ENCODE measurements at places on chromosomes 7 and 10.

DNA sequence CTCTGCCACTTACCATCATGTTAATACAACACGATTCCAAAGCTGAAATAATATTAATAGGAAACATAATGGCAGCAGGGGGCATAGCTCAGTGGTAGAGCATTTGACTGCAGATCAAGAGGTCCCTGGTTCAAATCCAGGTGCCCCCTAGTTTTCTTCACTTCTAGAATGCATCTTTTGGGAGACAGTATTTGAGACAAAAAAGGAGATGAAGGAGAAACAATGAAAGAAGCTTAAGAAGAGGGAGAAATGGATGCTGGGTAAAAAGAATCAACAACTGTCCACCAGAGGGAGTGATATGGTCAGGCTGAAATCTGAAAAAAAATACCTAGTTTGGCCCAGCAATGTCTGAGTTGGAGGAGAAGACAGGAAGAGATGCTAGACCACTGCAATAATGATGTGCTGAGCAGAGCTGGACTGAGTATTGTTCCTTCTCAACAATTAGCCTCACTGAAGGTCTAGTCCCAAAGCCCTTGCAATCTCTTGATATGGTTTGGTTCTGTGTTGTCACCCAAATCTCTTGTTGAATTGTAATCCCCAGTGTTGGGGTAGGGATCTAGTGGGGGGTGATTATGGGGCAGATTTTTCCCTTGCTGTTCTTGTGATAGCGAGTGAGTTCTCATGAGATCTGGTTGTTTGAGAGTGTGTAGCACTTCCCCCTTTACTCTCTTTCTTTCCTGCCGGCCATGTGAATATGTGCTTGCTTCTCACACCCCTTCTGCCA, 48.3 kb downstream of the ZNF783 start:
- DNase-seq: no peak

- peak; percentile 25 for DNase-seq
Observed at GRCh38 chr7:3722396-3722922, 421.4 kb downstream of the SDK1 start.

GRCh38 chr10:3950676-3951275, 165.8 kb upstream of the KLF6 start:
- DNase-seq: no peak

GRCh38 chr7:139431459-139431858, 52.0 kb downstream of the KLRG2 start:
- no peak for DNase-seq

DNA sequence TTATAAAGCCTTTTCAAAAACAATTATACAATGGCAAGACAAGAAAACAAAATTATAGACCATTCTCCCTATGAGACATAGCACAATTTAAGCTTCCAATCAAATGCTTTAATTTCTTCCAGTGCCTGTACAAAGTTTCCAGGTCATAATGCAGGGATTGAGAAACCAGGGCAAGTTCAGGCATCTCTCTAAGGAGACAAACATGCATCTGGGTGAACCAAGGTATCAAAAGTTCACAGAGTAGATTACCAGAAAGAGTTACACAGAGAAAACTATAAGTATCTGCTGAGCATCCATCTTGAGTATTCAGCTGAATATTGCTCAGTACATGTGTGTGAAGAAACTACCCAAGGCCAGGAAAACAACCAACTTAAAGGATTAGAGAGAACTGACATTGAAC, 89.1 kb downstream of the COL28A1 start:
- no peak for DNase-seq

GRCh38 chr10:49595713-49596492, 14.2 kb upstream of the SLC18A3 start:
- DNase-seq: no peak

Measured in right lung (tissue), 10 donors.